Liver (tissue), 10 donors: ENCODE measurements at places on chromosomes 5 and 9.

GRCh38 chr9:136228107-136228875 is 17.3 kb downstream of the QSOX2 start:
- no peak for DNase-seq

DNA sequence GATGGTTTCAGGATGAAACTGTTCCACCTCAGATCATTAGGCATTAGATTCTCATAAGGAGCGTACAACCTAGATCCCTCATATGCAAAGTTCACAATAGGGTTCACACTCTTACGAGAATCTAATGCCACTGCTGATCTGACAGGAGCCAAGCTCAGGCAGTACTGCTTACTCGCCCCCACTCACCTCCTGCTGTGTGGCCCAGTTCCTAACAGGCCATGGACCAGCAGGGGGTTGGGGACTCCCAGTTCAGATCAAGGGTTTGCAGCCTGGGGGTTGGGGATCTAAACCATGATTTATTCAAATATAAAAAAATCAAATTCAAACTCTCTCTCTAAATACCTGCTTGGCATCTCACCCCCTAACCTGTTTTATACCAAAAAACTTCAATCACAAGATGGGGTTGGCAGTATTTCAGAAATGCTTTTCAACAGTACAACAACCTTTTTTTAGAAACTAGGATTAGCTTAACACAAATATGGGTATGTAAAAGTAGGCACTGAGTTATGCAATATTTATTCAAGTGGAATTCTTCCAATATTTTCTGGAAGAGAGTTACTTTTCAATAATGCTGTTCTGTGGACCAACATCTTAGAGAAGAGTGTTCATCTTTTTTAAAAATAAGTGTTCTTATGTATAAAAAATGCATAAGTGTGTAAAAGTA is 30.1 kb upstream of the SLC12A2 start:
- DNase-seq: no peak

- no peak for DNase-seq
Observed at GRCh38 chr5:62689599-62690368, 111.2 kb downstream of the LRRC70 start.

GRCh38 chr9:5608298-5609225 is 20.3 kb upstream of the RIC1 start:
- no peak for DNase-seq

DNA sequence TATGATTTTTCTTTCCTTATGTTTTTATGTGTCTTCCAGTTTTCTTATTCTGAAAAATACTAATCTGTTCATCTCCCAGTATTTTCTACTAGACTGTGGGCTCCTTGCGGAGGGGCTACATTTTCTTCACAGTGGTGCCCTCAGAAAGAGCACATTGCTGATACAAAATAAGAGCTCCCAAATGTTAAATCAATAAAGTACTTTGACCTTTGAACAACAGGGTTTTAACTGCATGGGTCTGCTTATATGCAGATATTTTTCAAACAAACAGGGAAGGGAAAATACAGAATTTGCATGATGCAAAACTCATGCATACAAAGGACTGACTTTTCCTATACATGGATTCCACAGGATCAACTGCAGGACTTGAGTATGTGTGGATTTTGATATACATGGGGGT is 79.9 kb upstream of the ACO1 start:
- DNase-seq: no peak

- DNase-seq: no peak
Observed at GRCh38 chr9:124185413-124185812, 72.3 kb upstream of the NEK6 start.

- DNase-seq: no peak
Observed at GRCh38 chr9:126569036-126569435, 44.7 kb upstream of the LMX1B start.

- no peak for DNase-seq
Observed at GRCh38 chr5:175478008-175478383, 364 bp upstream of the SFXN1 start.

- DNase-seq: no peak
Observed at GRCh38 chr5:137231540-137231939, 267.6 kb downstream of the SPOCK1 start.

GRCh38 chr9:96327694-96328352 is 25.8 kb upstream of the HSD17B3 start:
- no peak for DNase-seq

- no peak for DNase-seq
Observed at GRCh38 chr9:1939466-1939865, 75.7 kb upstream of the SMARCA2 start.

DNA sequence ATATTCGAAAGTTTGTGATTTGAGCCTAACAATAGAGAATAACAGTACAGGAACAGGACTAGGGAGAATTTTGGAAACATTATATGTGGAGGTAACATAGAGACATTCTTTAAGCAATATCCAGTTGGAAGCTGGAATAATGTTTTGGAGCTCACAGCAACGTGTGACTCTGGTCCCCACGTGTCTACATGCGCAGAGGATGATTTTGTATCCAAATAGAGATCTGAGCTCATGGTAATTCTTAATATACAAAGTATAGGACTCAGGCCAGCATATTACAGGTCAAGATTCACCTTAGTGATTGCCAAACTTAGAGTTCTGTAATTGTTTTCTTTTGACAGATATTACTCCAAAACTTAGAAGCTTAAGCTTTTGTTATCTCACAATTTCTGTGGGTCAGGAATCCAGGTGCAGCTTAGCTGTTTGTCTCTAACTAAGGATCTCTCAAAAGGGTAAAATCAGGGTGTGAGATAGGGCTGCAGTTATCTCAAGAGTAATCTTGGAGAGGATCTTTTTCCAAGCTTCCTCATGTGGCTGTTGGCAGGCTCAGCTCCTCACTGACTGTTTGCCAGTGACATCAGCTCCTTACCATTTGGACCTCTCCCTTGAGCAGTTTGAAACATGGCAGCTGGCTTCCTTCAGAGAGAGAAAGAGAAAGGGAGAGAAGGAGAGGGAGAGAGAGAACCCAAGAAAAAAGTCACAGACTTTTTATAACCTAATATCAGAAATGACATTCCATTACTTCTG is 272.0 kb upstream of the ZNF462 start:
- no peak for DNase-seq

DNA sequence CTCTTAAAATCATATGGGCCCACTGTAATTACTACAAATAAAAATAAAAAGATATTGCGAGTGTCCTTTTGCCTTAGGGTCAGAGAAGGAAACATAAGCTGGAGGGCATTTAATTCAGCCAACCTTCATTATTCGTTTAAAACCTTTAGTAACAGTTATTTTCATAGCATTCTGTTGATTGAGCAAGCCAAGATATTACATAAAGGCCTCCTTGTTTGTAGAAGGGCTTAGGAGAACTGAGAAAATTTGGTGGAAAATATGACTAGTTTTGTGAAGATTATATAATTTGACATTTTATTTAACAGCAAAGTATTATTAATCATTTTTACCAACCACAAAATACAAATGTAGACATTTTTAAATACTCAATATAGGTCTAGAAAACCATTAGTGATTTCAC is 62.2 kb downstream of the COX7C start:
- DNase-seq: no peak

DNA sequence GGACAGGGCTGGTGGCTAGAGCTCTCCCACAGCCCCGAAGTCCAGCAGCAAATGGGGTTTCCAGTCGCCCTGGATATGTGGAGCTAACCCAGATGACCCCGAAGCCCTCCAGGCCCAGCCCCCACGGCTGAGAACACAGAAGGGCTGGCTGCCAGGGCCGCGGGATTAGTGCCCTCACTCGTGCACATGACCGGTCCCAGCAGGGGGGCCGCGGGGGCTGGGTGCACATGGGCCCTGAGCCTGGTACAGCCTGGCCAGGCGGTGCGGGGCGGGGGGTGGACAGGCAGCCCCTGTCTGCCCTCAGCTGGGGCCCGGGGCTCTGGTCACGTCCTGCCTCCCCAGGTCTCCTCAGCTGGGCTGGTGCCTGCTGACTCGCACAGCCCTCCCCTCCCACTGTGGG is 5.9 kb downstream of the SSNA1 start:
- no peak for DNase-seq

GRCh38 chr9:109775516-109775915 is 4.5 kb upstream of the PALM2AKAP2 start:
- DNase-seq: no peak

- DNase-seq: no peak
Observed at GRCh38 chr9:123164285-123164684, 104.1 kb downstream of the STRBP start.

- no peak for DNase-seq
Observed at GRCh38 chr9:37977851-37978480, 74.0 kb upstream of the SLC25A51 start.

GRCh38 chr9:98502976-98503325 is 205.8 kb downstream of the GABBR2 start:
- peak; percentile 30 for DNase-seq

DNA sequence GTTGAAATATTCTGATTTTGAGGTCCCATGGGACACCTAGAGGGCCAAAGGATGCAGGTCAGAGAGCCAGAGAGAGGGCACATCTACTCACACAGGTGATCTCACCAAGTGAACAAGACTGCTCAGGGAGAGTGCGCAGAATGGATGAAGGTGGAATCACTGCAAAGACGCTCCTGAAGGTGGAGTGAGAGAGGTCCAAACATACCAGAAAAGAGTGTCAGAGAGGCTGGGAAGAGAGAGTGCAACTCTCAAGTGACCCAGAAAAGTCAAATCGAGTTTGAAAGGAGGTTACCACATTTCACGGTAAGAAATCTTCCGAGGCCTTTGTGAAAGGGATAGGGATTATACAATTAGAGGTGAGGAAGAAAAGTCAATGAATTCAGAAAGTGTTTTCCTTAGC is 173.4 kb downstream of the EPB41L4A start:
- no peak for DNase-seq

DNA sequence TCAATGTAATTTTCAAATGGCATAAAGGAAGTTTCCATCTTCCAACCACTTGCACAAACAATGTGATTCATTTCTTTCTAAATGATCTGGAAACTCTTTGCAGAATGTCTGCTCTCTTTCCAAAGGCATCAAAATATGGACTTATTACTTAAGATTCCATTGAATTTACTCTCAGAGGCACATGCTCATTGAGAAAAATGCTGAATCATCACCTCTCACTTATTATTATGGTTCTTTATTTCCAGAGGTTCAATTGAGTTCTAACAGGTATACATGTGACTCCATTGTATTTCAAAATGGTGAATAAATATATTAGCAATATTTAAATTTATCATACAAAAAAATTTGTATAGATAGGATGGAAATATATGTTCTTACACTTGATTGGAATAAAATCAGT is 1140.6 kb downstream of the EFNA5 start:
- DNase-seq: no peak

GRCh38 chr5:138641547-138642298 is 66.5 kb upstream of the HSPA9 start:
- DNase-seq: peak; percentile 81

- no peak for DNase-seq
Observed at GRCh38 chr9:38339496-38339895, 53.0 kb upstream of the ALDH1B1 start.

- DNase-seq: no peak
Observed at GRCh38 chr9:128316421-128316820, 5.8 kb downstream of the TRUB2 start.

- DNase-seq: no peak
Observed at GRCh38 chr5:60248901-60249300, 355.4 kb upstream of the PDE4D start.

GRCh38 chr5:43195670-43196265 is 3.7 kb downstream of the NIM1K start:
- no peak for DNase-seq

- DNase-seq: no peak
Observed at GRCh38 chr5:34450338-34450737, 205.8 kb upstream of the RAI14 start.

- DNase-seq: no peak
Observed at GRCh38 chr5:176906796-176907195, 7.7 kb upstream of the HK3 start.

GRCh38 chr9:123282362-123283047 is 14.1 kb upstream of the STRBP start:
- DNase-seq: no peak

- DNase-seq: no peak
Observed at GRCh38 chr5:120447706-120448239, 16.3 kb upstream of the PRR16 start.

DNA sequence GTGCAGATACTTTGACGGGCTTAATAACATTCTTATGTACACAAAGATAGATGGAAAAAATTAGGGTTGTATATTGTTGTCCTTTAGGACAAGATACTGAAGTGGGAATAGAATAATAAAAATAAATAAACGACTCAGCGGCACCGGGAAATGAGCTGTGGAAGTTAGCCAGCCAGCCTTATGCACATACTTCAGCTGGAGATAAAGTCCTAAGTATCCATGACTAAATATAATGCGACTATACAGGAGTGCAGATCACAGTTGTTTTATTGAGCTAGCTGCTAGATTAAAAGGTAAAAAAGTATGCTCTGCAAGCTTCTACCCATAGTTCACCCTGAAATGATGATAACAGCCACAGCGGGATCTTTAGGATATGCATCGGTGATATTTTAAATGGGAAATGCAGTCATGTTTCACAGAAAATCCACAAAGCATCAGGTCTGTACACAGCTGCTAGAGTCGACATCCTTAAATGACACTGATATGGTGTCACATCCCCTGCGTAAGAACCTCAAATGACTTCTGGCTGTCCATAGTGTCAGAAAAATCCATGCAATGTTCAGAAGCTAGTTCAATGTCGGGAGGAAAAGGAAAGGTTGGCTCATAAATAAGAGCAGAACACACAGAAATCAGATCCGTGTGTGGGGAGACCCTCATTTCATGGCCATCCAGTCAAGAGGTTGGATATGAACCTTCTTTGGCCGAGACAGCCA is 392.8 kb upstream of the DAP start:
- no peak for DNase-seq

GRCh38 chr5:173237875-173238220 is 2.8 kb upstream of the NKX2-5 start:
- no peak for DNase-seq

DNA sequence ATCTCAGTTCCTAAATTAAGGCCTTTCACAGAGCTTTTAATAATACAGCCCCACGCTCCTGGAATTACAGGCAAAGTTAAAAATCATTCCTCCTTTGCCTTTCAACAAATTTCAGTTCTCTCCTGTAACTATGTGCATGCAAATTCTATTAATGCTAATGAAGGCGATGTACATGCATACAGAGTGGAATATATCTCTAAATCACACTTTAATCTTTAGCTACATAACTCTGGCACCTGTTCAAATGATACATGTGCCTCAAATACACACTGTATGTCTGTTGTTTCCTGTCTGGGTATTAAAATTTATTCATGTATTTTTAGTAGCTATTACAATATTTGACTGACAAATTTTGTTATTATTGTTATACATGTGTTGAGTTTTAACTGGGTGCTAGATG is 30.8 kb downstream of the CETN3 start:
- DNase-seq: no peak

- no peak for DNase-seq
Observed at GRCh38 chr5:120122703-120123102, 341.4 kb upstream of the PRR16 start.

- DNase-seq: no peak
Observed at GRCh38 chr5:156706631-156707030, 143.5 kb upstream of the PPP1R2B start.

GRCh38 chr5:50744776-50745175 is 78.3 kb downstream of the PARP8 start:
- no peak for DNase-seq
